ENCODE measurements at places on chromosomes 7 and 10.

GRCh38 chr7:115676080-115676479 lies 354.5 kb downstream of the TFEC start:
- DNase-seq = no peak

DNA sequence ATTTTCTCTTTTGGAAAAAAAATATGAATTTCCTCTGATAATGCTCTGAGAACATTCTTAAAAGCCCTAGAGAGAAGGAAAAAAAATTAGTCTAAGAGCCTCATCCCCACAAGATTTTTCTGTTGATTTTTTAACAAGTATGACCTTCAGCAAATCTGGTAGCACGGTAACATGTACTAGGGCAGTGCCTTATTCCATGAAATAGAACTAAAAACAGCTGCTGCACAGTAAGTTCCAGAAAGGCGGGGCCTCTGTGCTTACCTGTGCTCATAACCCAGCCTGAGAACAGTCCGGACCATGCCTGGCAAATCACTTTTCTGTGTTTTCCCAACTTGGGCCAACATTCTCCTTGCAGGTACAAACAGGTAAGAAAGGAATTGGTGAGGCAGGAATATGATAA lies 519.1 kb upstream of the AKR1E2 start:
- DNase-seq = no peak

DNA sequence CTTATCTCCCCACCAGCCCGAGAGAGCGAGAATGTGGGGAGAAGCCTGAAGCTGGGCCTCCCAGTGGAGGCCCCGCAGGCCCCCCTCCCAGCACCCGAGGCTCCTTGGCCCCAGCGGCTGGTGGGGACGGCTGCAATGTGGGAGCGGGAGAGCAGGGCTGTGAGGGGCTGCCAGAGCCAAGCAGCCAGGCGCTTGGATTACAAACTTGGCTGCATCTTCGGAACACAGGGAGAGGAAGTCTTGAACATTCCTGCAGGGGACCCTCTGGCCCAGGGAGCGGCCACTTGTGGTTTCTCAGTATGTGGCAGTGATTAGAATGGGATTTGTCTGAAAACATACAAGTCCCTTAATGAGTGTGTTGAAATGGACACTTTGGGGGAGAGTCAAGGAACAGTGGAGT lies 23.2 kb downstream of the ELN start:
- no peak for DNase-seq

DNA sequence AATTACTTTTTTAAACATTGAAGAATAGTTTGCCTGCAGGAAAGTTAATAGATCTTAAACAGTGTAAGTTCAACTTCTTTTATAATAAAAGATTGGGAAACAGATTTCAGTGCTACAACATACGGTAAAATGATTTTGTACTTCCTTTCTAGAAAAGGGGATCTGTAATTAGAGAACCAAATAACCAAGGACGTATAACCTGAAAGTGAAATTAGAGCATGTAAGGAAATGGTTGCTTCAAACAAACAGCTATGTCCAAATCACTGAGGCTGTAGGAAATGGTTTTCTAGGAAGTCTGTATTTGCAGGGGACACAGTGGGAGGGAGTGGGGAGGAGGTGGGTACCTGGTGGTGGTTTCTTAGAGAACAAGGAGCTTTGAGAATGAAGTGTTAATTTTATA lies 57.9 kb upstream of the EXOC6 start:
- DNase-seq = no peak

DNA sequence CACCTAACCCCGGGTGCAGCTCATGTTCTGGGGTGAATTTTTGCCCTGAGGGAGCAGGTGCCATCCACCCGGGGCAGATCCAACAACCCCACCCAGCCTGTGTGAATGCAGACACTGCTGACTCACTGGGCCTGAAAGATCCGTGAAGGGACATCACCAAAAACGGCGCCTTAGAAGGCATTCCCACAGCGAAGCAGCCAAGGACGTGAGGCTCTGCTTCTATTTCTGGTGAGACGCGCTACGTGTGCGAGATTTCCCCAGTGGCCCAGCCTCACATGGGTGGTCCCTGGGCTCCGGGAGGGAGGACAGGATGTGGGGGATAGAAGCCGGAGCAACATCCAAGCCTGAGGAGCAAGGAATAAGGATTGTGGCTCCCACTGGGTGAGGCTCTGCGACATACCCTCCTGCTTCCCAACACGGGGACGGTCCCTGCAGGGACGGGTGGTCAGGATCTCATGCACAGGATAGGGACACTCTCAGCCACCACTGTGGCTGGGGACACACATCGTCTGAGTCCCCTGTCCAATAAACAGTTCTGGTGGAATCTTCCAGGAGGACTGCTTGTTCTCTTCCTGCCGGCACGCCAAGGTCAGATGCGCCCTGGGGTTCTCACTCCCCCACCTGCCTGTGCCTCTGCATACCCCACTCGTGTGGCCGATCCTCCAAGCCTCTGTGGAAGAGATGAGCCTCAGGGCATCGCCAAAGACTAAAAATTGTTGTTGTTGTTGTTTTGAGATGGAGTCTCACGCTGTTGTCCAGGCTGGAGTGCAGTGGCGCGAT lies 70.2 kb downstream of the ZRANB1 start:
- no peak for DNase-seq

GRCh38 chr10:74949843-74950765 lies 123.7 kb downstream of the KAT6B start:
- no peak for DNase-seq

- no peak for DNase-seq
Observed at GRCh38 chr7:75663302-75663907, 75.3 kb downstream of the HIP1 start.

- no peak for DNase-seq
Observed at GRCh38 chr10:31118556-31118955, 86.9 kb upstream of the ZNF438 start.

- no peak for DNase-seq
Observed at GRCh38 chr10:63238501-63238900, 105.4 kb downstream of the NRBF2 start.

DNA sequence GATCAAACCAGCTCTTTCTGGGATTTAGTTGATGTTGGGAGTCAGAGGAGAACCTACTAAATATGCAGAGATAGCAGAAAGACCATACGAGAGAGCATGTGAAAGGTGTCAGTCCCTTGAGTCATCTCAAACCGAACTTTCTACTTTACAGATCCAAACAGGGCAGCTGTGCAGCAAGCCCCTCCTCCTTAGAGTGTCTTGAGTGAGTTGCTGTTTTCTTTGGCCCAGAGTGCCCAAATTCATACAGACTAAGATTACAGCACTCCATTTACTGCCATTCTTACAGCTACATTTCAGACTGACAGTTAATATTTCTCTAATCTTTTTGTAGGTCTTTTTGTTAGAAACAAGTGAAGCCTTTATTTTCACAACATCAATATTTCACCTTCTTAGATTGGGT lies 53.4 kb downstream of the NRCAM start:
- DNase-seq = no peak

DNA sequence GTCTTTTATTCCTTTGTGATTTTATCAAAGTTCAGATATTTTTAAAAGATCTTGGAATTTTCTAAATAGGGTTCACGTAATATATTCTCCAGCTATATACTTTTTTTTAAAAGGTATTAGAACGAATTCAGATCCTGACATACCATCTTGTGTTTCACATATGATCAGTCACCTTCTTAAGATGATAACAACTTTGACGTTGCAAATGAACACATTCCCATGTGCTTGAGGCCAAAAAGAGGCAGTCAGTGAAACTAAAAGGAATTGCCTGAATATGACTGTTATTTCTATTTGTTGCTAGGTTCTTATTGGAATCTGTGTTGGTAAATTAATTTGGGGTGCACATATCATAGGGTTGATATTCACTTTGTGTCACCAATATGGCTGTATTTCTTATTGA lies 310.1 kb downstream of the MDFIC start:
- no peak for DNase-seq

GRCh38 chr7:44580945-44581878 lies 819 bp downstream of the TMED4 start:
- no peak for DNase-seq

DNA sequence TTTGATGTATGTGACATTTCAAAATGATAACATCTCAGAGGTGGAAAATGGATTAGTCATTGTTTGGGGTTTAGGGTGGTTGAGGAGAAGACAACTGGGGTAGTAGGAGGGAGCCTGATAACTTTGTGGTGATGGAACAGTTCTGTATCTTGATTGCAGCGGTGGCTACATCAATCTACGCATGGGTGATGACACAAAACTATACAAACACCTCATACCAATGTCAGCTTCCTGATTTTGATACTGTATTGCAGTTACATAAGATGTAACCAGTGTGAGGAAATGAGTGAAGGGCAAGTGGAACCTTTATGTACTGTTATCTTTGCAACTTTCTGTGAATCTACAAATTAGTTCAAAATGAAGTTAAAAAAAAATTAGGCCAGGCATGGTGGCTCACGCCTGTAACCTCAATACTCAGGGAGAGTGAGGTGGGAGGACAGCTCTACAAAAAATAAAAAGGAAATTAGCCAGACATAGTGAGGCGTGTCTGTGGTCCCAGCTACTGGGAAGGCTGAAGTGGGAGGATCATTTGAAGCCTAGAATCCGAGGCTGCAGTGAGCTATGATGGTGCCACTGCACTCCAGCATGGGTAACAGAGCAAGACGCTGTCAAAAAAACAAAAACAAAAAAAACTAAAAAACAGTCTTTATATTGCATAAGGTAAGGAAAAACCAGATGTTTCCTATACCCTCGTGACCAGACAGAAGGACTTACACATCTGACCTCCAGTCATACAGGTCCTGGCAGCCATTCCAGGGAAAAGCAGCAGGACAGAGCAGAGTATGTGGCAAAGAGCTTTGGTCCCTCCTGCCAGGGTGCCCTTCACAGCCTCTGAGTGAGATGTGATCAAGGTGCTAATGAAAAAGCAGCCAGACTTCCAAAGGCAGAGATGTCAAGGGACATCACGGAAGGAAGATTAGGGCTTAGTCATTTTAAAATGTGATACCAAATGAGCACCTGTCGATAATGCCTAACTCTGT lies 50.8 kb downstream of the CYTH3 start:
- DNase-seq = no peak

DNA sequence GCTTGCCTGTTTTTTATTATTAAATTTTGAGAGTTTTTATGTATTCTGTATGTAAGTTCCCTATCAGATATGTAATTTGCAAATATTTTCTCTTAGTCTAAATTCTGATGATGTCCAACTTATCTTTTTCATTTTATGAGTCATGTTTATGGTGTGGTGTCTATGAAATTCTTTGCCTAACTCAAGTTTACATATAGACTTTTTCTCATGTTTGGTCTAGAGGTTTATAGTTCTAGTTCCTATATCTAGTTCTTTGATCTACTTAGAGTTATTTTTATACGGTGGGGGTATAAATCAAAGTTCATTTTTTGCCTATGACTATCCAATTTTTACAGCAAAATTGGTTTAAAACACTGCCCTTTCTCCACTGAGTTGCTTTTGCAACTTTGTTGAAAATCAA lies 26.3 kb upstream of the CCDC7 start:
- no peak for DNase-seq

All from WTC11 (cell line).